K562 (cell line): ENCODE measurements at places on chromosomes 5 and 9.

DNA sequence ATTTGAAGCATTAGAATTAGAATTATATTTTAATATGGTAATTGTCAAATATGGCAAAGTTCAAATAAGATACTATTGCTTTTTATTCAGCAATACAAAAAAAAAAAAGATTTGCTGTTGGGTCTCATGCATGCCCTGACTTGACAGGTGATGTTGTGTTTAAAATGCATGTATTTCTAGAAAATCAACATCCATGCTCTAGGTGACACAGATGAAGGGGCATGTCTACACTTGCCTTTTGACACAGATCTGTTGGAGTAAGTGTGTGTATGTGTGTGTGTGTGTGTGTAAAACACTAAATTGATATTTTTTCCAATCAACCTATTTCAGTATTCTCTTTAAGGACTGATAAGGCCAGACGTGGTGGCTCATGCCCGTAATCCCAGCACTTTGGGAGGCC, 38.1 kb upstream of the SMARCA2 start:
- no peak for DNase-seq

GRCh38 chr5:131974016-131974415, 28.6 kb upstream of the MEIKIN start:
- no peak for DNase-seq

DNA sequence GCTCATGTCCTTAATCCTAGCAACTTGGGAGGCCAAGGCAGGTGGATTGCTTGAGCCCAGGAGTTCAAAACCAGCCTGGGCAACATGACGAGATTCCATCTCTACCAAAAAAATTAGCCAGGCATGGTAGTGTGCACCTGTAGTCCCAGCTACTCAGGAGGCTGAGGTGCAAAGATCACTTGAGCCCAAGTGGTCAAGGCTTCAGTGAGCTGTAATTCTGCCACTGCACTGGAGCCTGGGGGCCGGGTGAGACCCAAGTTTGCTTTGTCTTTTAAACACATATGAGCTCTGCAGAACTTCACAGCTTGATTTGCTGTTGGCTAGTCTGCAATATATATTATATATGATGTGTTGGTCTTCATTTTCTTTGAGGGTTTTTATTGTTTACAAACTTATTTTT, 89.8 kb downstream of the UBE2R2 start:
- no peak for DNase-seq

DNA sequence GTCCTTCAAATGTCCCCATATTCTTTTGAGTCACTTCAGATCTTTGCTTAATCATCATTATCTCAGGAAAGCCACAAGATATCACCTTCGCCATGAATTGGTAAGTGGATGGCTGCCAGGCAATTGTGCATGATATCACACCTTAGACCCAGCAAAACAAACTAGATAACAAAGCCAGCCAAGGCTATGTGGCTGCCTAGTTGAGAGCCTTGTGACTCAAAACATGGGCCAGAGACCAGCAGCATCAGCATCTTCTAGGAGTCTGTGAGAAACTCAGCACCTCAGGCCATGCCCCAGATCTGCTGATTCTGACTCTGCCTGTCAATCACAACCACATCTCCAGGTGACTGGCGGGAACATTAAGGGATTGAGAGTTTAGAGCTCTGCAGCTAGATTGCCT, 82.8 kb downstream of the SLIT3 start:
- no peak for DNase-seq

DNA sequence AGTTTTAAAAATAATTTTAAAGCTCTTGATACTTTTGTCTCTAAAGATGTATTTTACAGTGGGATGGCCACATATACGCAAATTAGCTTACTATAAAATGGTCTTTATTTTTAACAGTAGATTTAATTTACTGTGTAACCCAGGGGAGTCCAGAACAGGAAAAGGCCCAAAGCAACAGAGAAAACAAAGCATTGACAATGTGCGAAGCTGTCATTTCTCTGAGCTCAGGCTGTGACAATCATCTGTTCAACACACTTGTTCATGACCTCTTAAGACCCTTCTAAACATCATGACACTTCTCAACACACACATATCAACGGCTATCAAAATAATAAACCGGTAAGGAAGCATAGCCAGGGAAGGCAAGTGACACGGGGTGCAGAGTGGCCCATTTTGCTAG, 499.6 kb upstream of the MPDZ start:
- DNase-seq = no peak

- no peak for DNase-seq
Observed at GRCh38 chr5:132406144-132406783, 36.8 kb downstream of the SLC22A5 start.

DNA sequence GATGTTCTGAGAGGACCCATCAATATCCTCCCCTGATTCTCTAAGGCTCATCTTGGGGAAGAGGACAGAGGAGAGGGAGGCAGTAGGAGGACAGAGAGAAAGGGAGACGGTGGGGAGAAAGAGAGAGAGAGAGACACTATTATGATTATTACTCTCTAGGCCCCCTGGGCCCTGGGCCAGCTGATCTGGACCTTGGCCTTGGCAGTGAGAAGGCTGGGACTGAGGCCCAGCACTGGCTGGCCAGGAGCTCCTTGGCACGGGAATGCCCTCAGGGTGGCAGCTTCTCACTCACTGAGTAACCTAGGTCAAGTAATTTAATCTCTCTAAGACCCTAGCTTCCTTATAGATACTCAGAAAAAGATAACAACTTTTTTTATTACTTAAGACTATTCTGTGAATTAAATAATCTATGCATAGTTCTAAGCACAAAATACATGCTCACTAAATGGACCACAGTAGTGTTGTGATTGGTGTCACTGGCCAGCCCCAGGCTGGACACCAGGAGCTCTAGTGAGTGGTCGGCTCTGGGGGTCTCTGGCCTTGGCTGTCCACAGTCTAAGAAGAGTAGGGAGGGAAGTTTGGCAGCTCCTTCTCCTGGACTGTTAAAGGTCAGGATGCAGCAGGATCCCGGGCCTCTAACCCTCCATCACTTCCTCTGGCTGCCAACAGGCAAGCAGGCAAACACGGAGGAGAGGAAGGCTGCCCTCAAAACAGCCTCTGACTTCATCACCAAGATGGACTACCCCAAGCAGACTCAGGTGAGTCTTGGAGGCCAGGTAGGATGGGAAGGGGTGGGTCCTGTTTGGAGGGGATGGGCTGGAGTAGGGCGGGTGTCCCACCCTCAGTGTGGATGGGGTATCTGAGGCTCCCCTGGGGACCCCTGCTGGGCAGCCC, 50.0 kb downstream of the GSN start:
- DNase-seq = no peak

- DNase-seq = no peak
Observed at GRCh38 chr5:72144762-72145161, 37.5 kb downstream of the MAP1B start.

- no peak for DNase-seq
Observed at GRCh38 chr9:107249131-107249533, 33.9 kb upstream of the RAD23B start.
